ENCODE measurements at places on chromosomes 3 and 15.

DNA sequence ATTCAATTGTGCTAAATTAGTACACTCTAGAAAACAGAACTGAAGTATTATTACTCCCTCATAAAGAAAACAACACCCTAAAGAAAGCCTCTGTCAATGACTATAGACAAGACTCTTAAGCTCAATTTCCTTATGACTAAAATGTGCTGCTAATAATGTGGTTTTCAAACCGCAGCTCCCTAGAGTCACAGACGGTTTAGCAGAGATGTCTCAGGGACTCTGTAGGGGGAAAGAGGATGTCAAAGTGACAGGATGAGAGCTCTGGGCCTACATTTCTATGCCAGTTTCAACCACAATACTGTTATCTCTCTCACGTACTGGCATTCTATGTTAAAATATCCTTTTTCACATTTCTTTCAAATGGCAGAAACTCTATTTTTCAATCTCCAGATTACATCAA, 37.6 kb upstream of the WDR49 start:
- DNase-seq, result no peak

DNA sequence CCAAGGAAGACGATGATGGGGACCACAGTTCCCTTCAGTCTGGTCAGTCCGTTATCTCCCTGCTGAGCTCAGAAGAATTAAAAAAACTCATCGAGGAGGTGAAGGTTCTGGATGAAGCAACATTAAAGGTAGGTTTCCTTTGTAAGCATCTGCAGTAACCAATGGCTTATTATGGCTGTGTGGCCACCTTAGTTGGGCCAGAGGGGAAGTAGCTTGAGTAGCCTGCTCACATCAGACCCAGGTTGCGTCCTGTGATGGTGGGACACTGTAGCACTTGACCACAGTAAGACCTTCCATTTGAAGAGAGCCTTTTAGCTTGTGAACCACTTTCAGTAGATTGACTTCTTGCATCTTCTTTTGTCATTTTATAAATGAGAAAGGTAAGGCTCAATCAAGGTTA, 22.6 kb downstream of the STARD5 start:
- DNase-seq, result no peak

DNA sequence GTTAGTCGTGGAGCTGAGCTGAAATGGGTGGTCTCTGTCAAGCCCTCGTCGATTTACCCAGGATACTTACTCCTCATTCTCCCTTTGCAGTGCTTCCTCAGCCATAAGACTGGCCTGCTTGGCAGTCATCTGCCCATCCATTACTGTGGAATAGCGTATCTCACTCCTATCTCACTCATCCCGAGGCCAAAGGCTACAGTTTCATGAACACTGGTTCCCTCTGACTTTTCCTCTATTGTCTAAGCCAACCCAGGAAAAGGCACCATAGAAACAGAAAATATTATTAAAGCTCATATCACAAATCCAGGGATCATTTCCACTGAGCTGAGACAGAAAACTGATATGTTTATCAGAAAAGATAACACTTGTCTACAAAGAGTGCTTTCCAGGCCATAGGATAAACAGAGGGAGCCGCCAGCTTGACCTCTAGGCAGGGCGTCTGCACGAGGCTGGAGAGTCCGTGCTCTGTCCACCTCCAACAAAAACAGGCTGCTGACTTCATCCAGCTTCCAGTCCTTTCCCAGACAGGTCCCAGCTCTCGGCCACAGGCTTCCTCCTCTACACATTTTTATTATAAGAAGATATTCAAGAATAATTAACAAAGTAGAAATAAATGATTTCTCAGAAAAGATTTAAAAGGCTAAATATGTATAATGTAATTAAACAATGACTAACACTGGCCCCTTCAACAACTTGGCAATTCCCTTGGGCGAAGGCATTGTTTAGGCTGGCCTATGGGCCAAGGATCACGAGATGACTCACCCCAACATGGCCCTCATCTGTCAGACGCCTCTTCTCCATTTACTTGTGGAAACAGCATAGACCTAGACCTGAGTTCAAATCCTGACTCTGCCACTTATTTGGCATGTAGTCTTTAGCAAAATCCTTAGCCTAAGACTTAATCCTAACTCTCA, 27.4 kb upstream of the BOC start:
- DNase-seq, result no peak

DNA sequence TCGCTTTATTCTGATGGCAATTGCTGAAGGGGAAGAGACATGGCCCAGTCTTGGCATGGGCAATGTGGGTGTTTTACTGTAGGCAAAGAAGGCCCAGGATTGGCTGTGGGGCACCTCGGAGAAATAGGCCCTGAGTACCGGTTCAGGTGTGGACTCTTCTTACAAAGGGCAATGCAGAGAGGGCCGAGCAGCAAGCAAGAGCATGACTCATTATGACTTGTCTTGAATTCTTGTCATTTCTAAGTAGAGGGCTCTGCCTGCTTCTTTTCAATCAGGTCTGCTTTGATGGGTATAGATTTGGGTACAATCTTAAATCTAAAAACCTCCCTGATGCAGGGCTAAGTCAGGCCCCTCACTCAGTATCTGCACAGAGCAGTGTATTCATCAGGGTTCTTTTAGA, 14.8 kb upstream of the BUB1B start:
- no peak for DNase-seq

DNA sequence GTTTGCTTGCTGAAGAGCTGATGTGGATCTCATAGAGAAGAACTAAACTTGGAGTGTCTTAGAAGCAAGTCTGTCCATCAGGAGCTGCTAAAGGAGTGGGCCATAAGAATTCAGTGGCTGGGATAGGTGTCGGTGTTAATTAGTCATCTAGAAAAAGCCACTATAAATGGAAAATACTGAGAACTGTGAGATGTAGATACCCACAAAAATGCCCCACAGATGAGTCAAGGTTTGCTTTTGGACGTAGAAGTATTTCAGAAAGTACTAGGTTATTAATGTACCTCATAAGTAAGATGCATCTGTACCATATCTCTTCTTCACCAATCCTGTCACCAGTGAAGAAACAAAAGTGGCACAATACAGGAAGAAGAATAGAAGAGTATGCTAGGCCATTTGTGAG, 530.9 kb upstream of the TGFBR2 start:
- no peak for DNase-seq

DNA sequence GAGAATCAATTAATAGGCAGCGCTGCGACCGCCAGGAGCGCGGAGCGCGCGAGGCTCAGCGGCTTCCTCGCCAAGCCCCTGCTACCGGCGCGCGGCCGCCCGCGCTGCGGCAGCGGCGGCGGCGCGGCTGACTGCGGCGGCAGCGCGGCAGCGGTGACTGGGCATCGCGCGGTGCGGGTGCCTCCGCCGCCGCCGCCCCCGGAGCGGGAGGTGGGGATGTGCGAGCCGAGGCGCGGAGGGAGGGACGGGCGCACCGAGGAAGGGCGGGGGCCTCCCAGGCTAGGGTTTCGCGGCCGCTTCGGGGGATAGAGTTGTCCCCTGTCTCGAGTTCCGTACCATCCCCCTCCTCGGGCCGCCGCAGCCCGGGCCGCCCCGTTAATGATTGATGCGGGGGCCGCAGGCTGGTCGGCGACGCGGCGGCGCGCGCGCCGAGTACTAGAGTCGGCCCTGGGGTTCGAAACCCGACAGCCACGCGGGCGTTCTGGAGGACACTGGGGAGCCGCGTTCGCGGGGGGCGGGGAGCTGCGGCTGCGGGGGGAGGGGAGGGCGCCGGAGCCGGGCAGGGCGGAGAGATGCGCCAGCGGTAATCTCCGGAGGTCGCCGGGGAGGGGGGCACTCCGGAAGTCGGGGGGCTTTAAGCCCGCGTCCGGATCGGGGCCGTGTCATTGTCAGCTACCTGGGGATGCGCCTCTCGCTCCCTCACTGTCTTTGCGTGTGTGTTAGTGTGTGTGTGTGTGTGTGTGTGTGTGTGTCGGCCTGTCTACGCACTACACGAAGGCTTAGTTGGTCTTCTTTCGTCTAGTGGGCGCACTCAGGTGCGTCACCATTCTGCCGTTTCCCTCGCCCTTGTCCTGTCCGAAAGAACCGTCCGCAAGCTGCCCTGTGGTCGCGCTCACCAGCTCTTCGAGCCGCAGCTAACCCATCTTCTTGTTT, at the start of gene PAQR9:
Gene PAQR9, minus strand, starts transcription at position 159 of the 933 bp plus-strand sequence. CDS start 338 bp downstream, outside the sequence.
- DNase-seq, result no peak

DNA sequence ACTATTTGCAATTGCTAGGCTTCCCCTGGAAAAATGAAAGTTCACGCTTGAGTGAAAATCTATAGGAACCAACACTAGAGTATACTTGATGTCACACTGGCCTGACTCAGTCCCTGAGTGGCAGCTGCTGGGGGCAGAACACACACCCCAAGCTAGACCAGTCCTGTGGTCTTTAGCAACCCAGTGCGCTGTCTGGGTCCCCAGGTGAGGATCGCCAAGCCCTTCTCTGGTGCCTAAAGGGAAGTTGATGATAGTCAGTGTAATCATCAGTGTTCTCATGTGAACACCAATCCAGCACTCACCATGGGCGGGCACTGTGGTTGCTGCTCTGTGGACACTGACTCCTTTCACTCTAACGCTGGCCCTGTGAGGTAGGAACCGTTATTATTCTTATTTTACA, 11.2 kb downstream of the ALDH1A3 start:
- DNase-seq, result no peak

GRCh38 chr15:52718551-52718950, 39.4 kb upstream of the ATOSA start:
- DNase-seq, result no peak

- peak; percentile 39 for DNase-seq
Observed at GRCh38 chr15:78077053-78077870, at the start of gene TBC1D2B. Gene TBC1D2B, minus strand, starts transcription at chr15:78077711. Its CDS starts 59 bp downstream, at chr15:78077652.

DNA sequence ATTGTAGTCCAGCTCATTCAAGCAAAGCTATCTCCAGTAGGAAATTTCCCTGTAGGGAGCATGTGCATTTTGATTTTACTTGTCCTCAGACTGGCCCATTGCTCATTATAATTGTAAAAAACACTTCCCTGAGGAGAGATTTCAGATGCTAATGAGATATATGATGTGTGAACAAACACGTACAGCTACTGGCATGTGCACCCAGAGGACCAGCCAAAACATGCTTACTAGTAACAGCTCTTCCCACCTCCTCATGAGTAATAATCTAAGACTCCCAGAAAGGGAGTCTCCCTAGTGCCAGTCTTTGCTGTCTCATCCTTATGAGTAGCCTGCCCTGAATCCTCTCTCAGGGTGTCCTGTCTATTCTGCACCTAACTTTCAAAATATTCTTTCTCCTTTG, 43.4 kb downstream of the FBXO22 start:
- peak; percentile 60 for DNase-seq

DNA sequence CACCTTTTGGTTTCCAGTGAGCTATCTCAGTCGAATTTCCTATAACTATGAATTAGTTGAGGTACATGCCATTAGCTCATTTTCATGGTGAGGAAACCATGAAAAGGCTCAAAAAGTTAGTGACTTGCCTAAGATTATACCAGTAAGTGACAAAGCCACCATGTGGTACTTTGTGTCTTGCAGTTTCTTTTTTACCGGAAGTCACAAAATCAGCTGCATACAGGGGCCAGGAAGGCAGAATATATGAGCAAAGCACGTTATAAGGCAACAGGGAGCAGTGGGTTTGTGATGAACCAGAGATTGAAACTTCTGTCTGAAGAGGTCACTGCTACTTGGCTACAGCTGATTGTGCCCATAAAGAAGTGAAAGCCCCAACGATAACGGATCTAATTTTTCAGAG, 50.3 kb downstream of the CMTM8 start:
- no peak for DNase-seq

GRCh38 chr15:59333401-59334075, 39.1 kb downstream of the MYO1E start:
- peak; percentile 63 for DNase-seq

DNA sequence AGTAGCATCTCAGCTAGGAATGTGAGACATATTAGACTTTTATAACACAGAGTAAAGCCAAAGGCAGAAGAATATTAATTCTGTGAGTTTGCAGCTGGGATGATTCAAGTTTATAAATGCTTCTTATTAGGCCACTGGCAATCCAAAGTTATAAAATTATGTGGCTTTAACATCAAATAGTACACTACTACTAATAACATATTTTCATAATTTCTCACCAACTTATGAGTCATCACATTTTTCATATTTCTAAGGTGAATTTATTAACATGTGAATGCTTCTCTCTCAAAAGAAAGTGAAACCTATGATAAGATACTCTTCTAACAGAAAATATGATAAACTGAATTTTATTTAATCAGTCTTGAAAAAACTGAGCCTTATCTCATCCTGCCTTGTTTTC, 1348.2 kb upstream of the ALCAM start:
- DNase-seq, result no peak

DNA sequence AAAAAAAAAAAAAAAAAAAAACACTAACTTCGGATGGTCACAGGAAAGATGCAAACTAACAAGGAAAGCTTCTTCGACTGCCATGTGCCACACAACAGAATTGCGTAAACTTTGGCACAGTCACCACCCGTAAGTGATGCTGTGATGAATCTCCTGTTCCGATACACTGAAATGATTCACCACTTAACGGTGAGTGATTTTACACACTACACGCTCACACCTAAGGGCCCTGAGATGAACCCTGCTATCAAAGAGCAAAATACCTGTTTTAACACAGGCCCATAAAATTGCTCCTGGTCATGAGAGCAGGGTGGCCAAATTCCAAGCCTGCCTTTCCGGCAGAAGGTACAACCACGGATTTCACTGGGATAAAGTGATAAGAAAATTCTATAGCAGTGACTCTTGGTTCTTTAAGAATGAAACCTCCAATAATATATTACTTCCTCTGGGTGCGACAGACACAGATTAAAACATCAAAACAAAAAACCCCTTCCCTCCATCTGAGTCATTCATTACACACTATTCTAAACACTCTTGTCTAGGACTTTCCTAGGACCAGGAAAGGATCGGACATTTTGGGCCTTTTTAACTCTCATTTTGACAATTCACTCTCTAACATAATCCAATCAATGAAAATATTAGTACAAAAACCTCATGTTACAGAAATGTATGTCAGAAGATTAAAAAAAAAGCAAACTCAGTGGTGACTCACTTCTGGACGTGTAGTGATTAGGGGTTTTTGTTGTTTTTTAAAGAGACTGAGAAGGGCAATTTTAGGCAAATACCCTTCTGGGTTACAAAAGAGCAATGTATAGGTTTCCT, 28.3 kb downstream of the LRIG1 start:
- DNase-seq, result no peak

DNA sequence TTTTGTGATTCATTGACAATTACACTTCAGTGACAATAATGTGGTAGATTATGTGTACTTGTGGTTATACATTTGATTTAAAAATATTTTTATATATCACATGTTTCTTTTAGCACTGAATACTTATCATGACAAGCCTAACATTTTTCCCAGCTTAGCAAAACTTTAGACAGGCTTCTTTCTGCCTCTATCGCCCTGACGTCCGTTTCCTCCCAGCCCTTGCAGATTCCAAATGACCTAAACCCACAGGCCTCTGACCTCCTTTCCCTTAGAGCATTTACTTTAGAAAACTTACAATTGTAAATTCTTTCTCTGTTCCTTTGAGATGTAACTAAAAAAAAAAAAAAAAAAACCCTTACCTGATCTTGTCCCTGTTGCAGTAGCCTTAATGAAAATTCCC, 326.1 kb downstream of the UNC13C start:
- no peak for DNase-seq
